ENCODE measurements at places on chromosomes 12 and 14. TPM values are rescaled to one million over a fixed set of nuclear protein-coding genes. Genes with fewer than 3 reads are reported as not detected.

DNA sequence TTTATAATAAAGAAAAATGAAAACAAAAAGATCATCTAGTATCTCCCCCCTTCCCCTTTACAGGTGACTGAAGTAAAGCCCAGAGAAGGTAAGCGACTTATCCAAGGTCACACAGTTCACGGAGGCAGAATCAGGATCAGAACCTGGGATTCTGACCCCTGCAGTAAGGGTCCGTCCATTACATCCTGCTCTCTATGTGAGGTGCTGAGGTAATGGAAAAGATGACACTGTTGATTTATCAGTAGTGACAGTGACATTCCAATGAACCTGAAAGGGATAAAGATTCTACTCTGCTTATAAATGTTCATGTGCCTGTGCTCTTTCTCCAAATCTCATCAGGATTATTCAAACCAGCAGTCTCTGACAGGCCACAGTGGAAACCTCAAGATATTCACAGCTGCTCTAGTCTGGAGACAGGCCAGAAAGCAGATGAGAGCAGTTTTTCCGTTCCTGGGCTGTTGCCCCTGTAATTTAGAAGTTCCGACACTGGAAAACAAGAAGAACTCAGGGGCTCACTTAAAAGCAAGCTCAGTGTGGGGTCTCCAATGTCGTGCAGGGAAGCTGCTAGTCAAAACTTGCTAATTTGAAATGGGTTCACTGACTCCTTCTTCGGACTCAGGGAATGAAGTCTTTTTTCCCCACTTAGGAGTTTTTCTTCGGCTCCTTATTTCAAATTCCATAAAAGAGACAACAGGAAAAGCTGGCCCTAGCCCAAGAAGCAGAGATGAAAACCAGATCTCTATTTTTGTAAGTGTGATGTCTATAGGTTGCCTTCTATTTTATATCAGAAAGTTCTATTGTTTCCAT lies 131.8 kb upstream of the EEA1 start:
- DNase-seq: no peak

DNA sequence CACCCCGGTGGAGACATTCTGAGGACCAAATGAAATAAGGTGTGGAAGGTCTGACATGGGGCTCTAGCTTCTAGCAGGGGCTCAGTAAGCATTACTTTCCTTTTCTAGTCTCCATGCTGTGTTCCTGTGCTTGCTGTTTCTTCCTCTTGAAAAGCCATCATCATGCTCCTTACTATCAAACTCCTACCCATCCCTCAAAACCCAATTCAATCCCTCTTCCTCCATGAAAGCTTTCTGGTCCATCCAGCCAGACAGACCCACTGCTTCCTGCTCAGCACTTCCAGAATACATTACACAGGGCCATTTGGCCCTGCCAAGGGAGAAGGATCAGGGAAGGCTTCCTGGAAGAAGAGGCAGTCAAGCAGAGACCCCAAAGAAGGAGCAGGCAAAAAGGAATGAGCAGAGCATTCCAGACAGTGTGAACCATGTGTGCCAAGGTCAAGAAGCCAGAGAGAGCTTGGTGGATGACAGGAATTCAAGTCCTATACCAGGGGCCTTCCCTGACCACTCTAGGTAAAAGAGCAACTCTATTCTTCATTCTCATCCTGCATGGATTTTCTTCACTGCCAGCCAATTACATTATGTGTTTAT lies 59.5 kb downstream of the NUAK1 start:
- no peak for DNase-seq

The PDE3A gene
- not detected for total RNA-seq

DNA sequence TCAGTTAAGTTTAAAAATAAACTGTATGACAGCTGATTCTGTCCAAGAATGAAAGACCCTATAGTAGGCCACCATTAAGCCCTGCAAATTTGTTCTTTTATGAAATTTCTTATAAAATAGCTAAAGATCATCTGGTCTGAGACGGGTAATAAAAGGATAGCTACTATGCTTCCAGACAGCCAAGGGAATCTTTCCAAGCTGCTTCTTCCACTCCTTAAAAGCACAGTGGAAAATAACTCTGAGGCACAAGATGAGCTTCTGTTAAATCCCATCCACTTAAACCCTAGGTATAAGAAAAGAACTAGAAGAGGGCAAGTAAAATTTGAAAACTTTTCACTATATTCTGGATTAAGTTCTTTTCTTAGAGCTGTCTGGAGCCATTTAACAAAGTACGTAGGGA lies 194.3 kb downstream of the CAPZA3 start:
- no peak for DNase-seq
